ENCODE measurements at places on chromosomes 4 and X.

DNA sequence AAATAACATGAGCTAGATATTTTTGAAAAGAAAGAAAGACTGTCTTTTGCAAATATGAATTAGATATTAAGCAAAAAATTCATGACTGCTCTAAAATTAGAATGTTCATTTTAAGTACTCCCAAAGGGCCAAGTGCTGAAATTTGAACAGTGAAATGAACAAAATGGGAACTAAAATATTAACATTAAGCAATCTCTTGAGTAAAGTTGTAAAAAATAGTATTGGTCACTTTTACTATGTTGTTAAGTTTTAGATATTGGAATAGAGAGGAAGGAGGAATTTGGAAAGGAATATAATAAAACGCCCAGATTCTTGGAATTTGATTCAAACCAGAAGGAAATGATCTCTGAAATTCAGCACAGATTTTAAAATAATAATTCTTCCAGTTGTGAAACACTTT, 125.9 kb upstream of the ANK2 start:
- DNase-seq, result no peak

GRCh38 chrX:115719171-115719570, 158.2 kb downstream of the PLS3 start:
- DNase-seq, result no peak

GRCh38 chr4:124941267-124941666, 228.7 kb upstream of the ANKRD50 start:
- no peak for DNase-seq

DNA sequence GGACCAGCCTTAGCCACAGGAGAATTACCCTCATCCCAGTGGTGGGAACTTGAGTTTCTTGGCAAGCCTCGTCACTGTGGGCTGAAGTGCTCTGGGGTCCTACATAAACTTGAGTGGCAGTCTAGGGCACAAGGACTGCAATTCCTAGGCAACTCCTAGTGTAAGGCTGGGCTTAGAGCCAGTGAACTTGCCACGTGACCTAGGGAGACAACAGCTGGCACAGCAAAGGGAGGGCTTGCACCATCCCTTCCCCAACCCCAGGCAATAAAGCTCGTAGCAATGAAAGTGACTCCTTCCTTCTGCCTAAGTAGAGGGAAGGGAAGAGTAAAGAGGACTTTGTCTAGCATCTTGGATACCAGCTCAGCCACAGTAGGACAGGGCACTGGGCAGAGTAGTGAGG, 81.8 kb downstream of the TEX11 start:
- no peak for DNase-seq

DNA sequence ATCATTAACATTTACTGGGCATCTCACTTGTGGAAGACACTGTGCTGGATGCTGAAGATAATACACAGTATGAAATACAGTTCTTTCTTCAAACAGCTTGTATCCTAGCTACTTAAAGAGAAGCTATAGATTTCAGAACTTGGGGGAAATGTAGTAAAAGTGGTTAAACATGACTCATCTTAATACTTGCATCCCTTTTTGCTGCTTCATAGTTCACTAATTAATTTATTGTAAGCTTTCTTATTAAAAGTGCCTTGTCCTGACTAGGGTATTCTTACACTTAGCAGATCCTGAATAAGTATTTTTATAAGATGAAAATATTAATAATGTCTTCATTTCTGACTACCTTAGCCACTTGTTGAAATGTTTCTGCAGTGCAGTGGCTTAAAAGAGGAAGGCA, 132.8 kb upstream of the STIM2 start:
- DNase-seq, result peak; percentile 52

- DNase-seq, result no peak
These were observed 78.8 kb upstream of the PACRGL start for GRCh38 chr4:20621476-20621875.

DNA sequence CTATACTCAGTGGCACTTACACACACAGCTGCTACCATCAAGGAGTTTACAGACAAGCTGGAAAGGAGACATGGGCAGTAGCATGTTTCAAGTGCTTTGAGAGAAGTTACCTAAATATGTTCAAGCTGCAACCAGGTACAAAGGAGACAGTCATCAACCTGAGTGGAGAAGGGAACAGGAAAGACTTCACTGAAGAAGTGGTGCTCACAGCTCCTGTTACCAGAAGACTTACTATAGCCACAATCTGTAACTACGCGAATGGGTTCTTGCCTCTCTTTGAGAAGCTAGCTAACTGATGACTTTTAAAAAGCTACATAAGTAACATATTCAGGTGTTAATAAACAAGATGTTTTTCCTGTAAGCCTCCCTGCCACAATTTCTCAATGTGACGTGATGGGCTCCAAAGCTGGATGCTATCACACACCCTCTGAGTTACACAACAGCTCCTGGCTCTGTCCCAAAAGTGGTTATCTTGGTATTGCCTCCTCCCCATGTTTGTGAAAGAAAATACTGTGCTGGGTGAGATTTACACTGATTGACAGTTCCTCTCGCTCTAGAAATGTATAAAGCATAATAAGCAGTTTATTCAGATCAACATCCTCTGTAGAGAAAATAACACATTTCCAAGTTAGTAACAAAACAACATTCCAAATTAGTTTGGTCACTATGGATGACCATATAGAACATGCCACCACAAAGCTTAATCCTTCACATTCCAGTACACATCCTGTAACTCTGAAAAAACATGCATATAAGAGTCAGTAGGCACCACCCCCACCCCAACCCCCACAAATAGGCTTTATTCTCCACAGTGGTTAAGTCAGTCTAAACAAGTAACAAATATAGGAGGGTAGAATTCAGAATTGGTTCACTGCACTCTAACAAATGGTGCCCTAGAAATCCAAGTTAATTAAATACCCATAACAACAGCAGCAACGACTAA, 81.8 kb downstream of the FRYL start:
- peak; percentile 54 for DNase-seq

GRCh38 chr4:8590546-8590880, 2.1 kb upstream of the CPZ start:
- no peak for DNase-seq

DNA sequence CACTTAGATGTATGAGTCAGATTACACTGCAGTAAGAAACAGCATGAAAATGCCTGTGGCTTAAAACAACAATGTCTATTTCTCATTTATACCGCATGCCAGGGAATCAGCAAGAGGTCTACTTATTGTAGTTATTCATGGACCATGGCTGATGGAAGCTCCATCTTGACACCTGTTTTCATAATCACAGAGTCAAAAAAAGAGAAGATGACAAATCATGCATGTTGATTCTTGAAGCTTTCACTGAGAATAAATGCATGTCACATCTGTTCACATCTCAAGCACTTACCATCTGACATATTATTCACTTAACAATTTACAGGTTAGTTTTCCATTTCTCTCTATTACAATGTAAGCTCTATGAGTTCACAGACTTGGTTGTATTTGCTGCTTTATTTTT, 194.2 kb upstream of the SLITRK2 start:
- DNase-seq, result no peak

DNA sequence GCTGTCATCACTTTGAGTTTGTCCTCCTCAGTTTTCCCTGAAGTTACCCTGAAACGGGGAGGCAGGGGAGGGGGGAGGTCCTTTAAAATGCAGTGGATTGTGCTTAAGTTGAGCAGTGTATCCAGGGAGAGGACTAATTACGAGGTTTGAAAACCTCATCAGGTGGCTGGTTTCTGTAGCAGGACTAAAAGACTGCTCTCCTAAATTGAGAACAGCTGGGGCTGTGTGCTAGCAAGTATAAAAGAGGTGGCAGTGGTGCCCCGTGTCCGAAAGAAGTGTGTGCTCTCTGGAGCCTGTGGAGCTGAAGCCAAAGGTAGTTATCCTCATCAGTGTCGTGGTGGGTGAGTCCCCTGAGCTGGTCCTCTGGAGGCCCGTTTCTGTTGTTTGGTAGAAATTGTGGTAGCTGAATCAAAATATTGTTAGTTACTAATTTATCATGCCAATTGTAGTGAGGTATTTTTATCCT, 37.2 kb upstream of the CYP2U1 start:
- DNase-seq, result no peak

DNA sequence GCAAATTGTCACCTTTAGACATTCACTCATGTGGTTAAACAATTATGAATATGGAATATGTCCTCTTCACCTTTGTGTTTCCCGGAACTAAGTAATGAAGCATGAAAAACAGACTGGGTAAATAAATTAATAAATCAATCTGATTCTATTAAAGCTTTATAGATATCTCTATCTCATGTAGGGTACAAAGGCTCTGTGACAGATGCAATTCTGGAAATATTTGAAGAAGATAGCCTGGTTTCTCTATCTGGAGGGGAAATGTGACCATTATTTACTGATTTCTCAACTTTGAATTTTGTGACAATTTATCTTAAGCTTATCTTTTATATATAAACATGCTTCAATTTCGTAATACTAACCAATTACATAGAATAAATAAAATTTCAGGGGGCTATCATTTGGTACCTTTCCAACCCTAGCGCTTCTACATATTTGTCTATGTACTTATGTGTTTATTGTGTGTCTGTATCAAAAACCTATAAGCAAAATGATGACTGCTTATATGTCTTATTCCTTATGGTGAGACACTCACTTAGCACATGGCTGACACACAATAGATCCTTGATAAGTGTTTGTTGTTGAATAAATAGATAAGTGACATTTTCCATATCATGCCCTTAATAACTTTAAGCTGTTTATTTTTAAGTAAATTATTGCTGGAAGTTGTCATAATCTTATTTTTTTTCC, 9.9 kb downstream of the CTSO start:
- no peak for DNase-seq

DNA sequence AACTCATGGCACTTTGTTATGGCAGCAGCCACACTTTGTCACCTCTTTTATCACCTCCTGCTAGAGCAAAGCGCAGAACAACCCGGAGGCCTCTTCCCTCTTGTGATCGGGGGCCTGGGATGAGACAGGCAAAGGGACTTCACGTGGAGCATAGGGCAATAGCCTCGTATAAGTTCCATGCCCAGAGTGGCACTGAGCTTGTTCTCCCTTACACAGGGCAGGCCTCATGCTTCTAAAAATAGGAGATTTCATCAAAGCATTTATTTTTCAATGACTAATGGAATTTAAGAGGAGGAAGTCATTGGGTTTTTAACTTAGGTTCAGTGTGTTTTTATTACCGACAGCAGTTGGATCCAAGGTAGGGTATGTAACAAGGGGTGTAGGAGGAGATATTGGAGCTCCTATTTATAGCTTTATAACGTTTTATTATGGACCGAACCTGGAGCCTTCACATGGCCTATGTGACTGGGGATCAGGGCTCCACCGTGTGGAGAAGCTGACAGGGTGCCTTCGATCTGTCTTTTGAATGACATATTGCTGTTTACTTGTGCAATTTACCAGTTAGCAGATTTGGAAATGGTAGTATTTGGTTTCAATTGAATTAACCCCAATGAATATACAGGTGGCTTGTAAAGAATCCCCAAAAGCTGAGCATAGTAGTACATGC, 93.8 kb downstream of the SLC2A9 start:
- no peak for DNase-seq

DNA sequence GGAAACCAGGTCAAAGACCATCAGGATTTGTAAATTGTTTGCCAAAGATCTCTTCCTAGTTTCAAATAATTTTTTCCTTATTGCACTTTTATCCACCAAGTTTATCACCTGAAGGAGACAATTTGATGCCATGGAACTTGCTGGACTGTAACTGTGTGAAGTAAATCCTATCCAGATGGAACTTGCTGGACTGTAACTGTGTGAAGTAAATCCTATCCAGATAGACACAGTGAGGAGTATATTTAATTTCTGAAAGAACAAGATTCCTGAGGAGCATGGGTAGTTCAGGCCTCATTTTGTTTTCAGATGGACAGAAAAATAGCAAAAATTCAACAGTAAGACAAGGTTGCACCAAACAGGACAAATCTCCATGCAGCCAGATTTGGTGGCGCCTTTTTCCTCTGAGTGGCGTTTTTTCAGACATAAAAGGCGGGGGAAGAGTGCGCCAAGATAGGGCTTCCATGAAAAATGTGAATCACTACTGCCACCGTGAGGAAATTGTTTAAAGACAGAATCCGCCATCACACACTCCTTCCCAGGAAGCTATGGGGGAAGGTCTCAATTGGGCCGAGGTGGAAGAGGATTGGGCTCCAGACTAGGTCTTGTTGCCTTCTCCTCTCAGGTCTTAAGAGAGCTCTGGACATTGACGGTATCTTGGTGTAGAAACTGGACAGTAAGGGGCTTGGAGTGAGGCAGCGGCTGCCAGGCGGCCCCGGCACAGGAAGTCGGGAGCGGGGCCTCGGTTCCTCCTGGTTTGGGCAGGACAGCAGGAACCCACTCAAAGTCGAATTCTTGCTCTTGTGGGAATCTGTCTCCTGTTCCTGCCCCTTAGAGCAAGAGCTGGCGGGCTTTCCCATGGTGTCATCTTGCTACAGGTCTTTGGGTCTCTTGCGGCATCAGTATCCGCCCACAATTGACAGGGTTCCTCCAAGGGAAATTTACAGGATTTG, 234.7 kb downstream of the OR13H1 start:
- DNase-seq, result no peak

GRCh38 chrX:125004799-125005198, 314.9 kb upstream of the TEX13C start:
- no peak for DNase-seq

GRCh38 chr4:180292339-180292738, 1950.9 kb upstream of the TENM3 start:
- DNase-seq, result no peak

DNA sequence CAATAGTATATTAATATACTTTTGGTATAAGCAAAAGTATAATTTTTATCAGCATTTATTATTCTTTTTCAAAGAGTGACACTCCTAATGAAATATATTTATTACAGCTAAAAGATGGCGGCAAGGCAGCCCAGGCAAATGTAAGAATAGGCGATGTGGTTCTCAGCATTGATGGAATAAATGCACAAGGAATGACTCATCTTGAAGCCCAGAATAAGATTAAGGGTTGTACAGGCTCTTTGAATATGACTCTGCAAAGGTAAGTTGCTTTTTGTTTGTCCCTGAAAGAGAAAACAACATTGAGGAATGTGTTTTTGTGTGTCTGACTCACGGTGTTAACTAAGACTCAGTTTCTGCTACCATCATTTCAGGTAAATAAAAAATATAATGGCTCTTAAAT, 71.9 kb downstream of the PDLIM5 start:
- DNase-seq, result no peak

- peak; percentile 78 for DNase-seq
These were observed 132.4 kb downstream of the ZMAT1 start for GRCh38 chrX:101799387-101799786.

DNA sequence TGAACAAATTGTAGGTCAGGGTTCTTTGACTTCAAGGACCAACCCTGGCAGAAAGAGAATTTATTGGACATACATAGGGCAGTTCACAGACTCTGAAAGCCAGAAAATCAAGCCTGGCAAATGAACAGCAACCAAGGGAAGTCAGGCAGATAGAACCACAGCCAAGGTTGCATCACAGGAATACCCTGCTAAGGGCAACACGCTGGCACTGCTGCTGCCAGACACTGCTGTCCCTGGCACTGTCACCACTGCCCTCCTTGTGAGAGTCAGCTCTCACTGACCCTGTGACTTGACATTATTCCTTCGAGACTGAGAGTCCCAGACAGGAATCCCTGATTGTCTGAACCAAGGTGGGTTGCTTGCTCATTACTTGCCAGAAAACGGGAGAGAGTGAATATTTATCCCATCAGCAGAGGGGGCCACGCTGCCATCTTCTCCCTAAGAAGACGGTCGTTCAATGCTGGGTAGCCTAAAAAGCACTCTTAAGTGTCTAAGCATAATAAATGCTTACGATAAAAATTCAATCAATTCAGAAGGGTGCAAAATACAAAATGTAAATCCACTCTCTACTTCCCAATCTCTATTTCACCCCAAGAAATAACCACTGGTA, 23.2 kb upstream of the PTTG2 start:
- DNase-seq, result peak; percentile 33

Data from NB4 (cell line).